Hepatic stellate cell (primary cell): ENCODE measurements at places on chromosomes 11 and 22.

DNA sequence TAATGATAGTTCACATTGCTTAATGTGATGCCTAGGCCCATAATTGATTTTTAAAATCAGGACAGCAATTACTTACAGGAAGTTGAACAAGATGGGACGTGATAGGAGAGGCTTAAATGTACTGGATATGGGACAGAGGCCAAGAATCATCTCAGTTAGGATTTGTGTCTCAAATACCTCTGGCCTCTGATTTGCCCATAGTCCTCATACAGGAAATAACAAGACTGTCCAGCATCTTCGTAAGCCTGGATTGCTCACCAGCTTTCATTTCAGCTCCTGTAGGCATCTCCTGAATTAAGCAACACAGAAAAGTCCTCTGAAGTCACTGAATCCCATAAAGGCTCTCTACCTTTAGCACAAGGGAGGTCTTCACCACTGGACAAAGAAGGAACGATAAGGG is at the start of gene MRGPRX3:
TSS of gene MRGPRX3 (plus strand) at position 231 of the 400 bp plus-strand sequence. CDS start 4,632 bp downstream, outside the sequence.
- DNase-seq = no peak

DNA sequence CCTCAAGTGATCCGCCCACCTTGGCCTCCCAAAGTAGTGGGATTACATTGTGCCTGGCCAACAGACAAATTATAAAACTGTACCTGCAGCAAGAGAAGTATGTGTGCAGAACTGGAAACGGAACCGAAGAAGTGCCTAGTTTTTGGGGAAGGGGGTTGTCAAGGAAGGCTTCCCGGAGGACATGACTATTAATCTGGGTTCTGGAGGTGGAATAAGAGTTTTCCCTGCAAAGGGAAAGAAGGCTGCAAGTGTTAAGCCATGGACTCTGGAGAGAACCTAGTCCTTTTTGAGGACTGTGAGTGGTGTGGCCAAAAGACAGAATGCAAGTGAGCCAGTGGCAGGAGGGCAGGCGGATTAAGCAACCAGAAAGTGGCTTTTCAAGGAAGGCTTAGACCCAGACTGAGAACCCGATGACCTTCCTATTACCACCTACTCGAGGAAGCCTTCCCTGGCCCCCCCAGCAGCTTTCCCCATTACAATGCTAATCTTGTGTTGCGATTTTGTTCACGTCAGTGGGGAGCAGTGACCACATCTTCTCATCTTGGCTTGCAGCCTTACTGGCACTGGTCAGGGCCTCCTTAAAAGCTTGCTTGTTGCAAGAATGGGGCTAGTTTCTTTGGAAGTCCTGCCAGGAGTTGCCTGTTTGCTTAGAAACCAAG is 5.7 kb upstream of the SEPTIN3 start:
- no peak for DNase-seq

GRCh38 chr22:31836010-31836409 is 82.2 kb downstream of the DEPDC5 start:
- no peak for DNase-seq

DNA sequence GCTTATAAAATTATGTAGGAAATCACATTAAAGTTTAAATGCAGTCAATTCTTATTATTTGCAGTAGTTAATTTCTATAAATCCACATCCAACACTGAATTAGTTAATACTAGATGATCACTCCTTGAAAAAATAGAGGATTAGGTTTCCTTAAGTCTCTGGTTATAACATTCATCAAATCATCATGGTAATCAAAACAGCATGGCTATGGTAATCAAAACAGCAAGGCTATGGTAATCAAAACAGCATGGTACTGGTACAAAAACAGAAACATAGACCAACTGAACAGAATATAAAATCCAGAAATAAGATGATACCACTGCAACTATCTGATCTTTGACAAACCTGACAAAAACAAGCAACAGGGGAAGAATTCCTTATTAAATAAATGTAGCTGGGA is 814.6 kb upstream of the CCDC179 start:
- DNase-seq = no peak
